ENCODE measurements at places on chromosomes 5 and 9.

DNA sequence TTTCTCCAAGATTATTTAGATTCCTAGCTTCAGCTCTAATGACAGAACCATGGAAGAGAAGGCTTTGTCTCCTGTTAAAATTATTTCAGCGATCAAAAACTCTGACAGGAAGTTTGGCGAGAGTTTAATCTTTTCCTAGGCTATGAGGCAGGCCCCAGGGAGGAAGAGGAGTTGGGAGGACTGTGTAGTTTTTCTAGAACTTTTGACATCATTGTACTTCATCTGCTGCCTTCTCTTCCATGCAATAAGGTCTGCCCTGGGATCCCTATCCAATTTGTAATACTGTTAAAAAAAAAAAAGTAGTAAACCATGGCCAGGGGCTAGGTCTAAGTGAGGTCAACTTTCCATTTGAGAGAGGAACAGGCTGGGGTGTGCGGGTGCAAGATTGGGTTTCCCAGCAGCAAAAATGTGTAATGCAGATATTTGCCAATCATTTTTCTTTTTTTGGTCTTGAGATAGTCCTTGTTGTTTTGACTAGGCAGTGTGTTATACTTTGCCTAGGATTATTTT is 261.9 kb upstream of the ANKH start:
- no peak for DNase-seq

DNA sequence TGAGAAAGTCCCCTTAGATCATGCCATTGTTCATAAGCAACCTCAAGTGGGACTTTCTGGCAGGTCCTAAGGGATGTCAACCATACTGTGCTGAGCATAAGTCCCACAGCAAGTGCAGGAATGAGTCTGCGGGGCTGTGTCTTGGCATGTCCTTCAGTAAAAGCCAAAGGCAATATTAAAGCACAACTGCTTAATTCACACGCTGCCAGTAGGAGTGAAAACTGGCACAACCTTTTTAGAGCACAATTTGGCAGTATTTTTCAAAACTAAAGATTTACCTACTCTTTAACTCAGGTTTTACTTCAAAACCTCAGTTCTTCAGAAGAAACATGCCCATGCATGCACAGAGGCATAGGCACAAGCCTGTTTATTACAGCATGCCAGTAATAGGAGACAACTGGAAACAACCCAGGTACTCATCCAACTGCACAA is 24.4 kb upstream of the SMAD5 start:
- DNase-seq, result no peak

DNA sequence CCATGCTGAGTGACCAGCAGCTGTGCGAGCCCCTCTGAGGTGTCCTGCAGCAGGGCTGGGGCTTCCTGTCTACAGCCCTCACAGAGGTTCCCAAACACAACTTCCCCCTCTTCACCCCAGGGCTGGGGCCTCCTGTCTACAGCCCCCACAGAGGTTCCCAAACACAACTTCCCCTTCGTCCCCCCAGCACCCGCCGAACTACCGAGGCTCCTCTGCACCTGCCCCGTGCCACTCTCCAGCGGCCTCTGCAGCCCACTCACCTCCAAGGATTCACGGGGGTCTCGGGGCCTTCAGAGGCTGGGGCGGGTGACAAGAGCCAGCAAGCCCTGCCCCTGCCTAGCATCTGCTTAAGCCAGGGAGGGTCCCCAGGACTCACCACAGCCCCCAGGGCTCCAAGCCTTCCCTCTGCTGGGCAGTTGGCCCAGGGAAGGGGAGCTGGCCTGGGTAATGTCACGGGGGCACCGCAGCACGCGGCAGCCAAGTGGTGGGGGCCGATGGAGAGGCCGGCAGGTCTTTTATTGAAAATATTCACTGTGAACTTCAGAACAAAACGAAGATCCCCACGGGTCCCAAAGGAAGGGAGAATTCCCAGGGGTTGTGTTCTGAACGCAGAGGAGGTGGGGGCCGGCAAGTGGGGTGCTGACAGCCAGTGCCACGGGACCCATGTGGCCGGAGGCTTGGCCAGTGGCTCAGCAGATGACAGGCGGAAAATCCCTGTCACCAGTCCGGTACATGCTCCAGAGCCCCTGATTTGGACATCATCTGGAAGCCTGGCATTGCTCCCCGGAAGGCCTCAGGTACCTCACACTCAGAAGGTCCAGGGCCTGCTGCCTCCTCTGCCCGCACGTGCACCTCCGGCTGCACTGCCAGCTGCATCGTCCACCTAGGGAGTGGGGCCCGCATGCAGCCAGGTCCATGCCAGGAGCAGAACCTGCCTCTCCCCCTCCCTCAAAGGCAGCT is 125.3 kb downstream of the ADAMTS2 start:
- DNase-seq, result no peak

DNA sequence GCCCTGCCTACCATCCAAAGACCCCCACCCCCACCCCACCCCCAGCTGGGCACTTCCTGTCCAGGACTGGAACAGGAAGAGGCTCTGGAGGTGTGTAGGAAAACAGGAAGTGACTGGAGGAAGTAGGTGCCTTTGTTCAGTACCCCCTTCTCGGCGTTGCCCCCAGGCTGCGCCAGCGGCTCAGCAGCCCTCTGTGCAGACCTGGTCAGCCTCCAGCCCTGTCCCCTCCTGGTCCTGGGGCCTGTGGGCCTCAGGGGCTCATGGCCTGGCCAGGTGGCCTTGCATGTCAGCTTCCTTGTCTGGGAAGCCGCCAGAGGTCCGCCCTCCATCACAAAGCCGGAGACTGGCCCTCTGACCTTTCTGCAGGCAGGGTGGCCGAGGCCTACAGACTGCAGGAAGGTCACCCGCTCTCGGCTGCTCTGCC is 26.0 kb downstream of the FLT4 start:
- no peak for DNase-seq

- no peak for DNase-seq
These were observed 888 bp downstream of the RPL26L1 start for GRCh38 chr5:172959824-172960799.

GRCh38 chr9:113711251-113711650 is 164.9 kb upstream of the ZNF618 start:
- DNase-seq, result no peak

DNA sequence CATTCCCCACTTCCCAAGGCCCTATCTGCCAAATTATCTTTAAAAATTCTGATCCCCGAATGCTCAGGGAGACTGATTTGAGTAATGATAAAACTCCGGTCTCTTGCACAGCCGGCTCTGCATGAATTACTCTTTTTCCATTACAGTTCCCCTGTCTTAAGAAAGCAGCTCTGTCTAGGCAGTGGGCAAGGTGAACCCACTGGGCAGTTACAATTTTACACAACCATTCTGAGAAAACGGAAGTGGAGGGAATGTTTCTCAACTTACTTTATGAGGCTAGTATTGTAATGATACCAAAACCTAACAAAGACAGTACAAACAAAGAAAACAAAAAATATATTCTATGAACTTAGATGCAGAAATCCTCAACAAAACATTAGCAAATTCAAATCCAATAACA is 100.0 kb downstream of the MCTP1 start:
- DNase-seq, result no peak

DNA sequence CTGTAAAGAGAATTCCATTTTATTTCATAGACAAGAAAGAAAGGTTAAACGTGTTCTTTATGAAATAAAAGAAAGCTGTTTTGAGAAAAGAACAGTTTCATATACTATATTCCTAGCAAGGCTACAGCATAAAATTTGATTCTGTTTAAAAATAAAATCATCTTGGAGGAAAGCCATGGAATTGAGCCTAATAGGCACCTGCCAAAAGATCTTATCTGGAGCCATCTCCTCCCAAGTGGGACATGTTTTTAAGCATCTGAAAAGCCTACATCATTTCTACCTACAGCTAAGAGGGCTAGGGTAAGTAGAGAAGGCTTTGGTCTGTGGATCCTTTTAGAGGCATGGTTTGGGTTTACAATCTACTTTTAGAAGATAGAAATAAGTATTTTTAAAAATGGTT is 89.3 kb downstream of the GAS1 start:
- DNase-seq, result no peak

- no peak for DNase-seq
These were observed 142.2 kb downstream of the SLIT3 start for GRCh38 chr5:169158764-169159163.

DNA sequence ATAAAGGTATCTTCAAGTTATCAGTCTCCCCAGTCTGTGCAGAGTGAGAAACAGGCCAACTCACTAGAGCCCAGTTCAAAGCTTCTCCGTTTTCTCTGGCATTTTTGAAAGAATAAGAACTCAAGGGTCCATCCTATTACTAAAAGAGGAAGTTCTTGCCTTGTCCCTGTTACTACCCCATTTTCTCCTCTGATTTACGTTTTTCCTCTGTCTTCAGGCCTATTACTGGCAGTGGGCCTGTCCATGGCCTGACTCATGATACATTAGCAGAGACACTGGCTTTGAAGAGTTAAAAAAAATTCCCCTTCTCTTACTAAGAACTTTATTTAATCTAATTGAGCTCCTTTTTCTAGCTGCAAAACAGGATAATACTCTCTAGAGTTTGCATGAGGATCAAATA is 624.0 kb upstream of the KLF4 start:
- DNase-seq, result no peak

GRCh38 chr5:129118405-129118804 is 23.9 kb downstream of the ISOC1 start:
- DNase-seq, result no peak

DNA sequence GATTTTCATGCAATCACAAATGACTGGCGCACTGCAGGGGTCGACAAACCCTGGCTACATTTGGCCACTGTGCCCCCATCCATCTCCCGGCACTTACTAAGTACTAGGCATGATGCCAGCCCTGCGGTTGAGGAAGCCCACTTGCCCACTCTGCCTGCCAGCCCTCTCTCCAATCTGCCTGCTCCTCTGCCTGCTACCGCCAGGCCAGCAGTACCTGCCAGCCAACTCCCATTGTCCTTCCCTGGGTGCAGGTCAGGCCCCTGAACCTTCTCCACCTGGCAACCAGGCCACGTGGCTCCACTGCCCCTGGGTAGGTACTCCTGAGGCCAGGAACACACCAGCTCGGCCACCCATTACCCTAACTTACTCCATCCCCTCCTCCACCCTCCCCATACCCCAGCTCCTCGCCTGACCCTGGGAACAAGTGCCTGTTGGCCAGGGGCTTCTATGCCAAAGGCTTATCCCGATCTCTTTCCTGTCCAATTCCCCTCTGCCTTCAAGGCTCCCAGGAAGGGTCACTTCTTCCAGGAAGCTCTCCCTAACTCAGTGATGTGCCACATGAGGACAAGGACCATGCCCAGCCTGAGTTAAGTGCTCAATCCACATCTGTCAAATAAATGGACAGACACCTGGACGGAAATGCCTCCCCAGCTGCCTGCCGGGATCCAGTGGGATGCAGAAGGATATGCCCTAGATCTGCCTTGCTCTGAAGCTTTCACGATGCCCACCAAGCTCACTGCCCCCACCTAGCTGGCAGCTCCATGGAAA is 6.6 kb downstream of the EEIG1 start:
- DNase-seq, result no peak

- DNase-seq, result no peak
These were observed 784 bp downstream of the NLN start for GRCh38 chr5:65722575-65723403.

GRCh38 chr5:157148734-157149615 is 6.3 kb upstream of the MED7 start:
- peak; percentile 80 for DNase-seq

DNA sequence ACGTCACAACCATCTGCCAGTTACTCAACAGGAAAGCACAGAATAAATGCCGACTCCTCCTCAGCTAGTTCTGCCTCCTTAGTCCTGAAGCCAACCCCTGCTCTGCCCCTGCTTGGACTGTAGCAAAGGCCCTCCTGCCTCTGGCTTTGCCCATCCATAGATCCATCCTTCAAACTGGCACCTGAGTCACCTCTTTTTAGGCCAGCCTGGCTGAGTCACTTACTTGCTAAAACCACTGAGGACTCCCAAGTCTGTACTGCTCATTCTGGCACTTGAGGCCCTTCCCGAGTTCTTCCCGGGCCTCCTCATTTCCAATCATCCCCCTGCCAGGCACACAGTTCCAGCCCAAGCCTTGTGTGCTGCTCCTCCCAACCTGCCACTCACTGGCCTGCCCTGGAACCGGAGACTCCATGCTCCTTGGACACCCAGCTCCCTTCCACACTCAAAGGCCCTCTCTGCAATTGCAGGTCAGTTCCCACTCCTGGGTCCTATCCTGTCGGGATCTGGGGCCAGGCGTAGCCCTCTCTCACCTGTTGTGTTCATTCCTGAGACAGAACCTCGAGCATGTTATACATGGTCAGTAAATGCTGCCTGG is 220.1 kb downstream of the DAB2IP start:
- no peak for DNase-seq

GRCh38 chr9:110303133-110303532 is 34.5 kb downstream of the TXNDC8 start:
- no peak for DNase-seq

- no peak for DNase-seq
These were observed 203.5 kb upstream of the RGMB start for GRCh38 chr5:98570010-98570409.

DNA sequence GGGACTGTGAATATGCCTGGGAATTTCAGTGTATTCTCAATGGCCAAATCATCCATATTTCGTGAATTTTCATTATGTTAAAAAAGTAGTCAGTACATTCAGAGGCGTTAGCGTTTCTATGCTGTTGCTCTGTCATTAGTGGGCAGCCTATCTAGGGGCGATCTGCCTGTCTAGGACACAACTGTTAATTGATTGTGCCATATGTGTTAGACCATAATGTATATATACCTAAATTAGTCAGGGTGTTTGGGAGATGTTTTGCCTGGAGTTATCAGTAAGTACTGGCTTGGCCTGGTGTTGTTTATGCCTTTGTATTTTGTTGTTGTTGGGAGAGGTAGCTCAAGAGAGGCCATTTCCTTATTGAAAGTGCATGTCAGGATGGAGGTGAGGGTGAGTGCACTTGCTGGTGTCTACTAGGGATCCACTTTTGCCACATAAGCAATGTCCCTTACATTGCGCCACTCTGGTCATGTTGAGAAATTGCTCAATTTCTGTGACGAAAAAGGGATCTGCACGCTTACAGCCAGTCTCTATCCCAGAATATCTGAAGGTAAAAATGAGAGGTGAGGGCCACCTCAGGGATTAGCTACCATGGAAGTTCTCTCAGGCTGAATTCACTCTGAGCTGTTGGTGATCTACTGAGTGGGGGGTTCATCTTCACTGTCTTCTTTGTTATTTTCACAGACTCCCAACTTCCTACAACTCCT is 123.3 kb downstream of the ST8SIA4 start:
- no peak for DNase-seq

DNA sequence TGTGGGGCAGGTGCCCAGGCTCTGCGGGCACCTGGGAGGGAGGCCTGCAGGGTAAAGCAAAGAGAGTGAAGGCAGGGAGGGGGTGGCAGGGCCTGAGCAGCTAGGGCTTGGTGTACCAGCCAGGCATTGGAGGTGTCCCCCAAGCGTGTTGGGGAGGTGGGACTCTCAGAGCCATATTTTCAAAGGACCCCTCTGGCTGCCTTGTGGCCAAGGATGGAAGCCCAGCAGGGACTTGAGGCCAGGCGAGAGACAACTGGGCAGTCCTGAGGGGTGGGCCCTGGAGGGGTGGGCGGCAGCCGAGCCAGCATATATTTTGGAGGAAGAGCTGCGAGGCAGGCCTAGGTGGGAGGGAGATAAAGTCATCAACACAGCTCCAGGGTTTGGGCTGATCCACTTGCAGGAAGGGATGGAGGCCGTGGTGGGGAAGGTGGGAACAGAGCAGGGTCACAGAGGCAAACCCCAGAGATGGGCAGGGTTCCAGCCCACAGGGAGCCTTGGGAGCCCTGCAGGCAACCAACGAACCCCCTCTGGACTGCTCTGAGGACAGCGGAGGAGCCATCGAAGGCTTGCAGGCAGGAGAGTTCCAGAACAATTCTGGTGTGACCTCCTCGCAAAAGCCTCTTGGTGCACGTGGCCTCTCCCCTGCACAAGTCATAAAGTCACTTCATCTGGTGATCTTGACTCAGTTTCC is 35.7 kb downstream of the DUSP1 start:
- no peak for DNase-seq

Measured in central memory CD4-positive, alpha-beta T cell (primary cell).